GM20000 (cell line): ENCODE measurements at places on chromosomes 2 and 18.

DNA sequence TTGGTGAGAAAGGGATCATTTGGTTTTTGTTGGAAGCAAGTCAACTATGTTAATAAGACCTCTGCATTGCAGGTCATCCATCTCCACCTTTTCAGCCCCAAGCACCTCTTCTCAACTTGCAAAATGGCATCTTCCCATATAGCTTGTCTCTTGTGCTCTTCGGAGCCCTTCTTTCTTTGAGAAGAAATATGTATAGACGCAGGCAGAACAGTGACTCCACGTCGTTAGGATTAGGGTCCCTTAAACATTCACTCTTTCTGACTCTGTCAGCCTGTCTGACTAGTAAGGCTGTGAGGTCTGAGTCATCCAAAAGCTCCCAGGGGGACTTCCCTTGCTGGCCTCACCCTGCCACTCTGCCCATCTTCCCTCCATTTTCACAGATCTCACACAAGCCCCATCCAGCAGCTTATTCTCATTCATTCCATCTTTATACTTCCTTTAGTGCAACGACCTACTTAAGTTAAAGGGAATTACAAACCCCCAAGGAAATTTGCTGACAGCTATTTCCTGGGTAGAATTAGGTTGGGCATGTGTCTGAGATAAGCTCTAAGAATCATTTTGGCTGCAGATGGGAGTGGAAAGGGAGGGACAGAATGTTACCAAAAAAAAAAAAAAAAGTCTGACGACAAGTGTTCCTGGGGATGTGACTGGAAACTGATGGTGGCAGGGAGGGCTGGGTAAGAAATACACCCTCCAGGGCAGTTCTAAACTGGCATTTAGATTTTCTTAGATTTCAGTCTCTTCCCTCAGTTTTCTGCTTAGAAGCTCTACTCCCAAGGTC is 37.7 kb upstream of the MEX3C start:
- peak; percentile 13 for DNase-seq

GRCh38 chr2:165911981-165912380 is 41.6 kb downstream of the TTC21B start:
- DNase-seq = no peak

DNA sequence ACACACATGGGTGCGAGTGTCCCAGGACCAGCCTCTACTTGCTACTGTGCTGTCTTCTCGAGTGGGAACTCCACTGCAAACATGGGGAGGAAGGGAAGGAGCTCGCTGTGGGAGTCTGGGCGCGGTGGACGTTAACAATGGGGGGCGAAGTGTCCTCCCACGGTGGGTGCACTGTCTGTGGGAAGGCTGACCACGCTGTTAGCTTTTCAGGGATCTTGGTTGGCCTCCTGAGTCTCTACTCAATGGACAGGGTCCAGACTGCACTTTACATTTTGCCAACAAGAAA is 146.7 kb downstream of the MBP start:
- DNase-seq = no peak

DNA sequence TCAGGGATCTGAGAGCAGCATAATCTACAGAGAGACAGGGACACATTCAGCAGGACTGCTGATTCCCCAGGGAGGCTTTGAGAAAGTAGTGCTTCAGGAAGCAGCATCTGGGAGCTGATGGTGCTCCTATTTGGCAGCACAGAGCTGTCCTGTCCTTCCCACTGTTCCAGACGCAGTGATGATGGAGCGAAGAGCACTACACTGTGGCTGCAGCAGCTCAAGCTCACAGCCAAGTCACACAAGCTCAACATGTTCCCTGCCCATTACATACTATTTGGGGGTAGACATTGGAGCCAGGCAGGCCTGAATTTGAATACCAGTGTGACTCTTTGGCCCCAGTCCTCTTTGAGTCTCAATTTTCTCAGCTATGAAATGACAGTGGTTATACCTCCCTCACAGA is 15.2 kb upstream of the GALM start:
- DNase-seq = no peak

DNA sequence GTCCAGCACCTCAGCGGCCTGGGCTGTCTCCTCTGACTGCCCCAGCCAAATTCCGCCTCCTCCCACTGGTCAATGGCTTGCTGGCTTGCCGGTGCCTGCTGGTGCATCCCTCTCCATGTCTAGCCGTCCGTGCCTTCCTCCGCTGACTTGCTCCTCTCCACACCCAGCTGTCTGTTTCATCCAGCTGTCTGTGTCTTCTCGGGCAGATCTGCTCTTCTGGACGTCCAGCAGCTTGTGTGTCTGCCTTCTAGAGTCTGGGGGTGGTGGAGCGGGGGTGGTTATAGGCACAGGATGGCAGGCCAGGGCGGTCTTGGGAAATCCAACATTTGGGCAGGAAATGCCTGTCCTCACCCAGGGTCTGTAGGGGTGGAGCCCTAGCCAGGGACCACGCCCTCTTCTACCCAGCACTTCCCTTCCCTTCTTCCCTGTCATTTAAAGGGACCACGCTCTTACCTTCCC is 369.2 kb downstream of the GALNT13 start:
- no peak for DNase-seq

GRCh38 chr2:61419570-61419969 is 51.3 kb downstream of the USP34 start:
- no peak for DNase-seq

DNA sequence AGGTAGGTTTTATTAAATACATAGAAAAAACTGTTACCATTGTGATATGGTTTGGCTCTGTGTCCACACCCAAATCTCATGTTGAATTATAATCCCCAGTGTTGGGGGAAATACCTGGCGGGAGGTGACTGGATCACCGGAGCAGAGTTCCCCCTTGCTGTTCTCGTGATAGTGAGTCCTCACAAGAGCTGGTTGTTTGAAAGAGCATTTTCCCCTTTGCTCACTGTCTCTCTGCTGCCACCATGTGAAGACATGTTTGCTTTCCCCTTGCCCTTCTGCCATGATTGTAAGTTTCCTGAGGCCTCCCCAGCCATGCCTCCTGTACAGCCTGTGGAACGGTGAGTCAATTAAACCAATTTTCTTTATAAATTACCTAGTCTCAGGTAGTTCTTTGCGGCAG is 352.7 kb upstream of the SLC39A10 start:
- DNase-seq = no peak

DNA sequence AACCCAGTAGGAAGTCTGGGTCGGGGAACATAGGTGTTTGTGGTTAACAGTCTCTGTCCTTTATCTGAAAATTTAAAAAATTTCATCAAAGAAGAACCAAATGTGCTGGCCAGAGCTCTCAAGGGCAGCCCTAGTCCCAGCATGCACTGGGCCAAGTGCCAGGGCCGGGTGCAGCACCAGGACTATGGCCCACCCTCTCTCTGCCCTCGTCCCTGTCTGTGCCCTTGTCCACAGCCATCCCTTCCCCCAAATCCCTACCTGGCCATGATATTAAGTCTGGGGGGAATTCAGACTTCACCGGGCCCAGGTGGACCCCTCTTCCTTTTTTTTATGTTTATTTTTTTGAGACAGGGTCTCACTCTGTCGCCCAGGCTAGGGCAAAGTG is 14.4 kb upstream of the ZFP36L2 start:
- DNase-seq = no peak

GRCh38 chr2:201858281-201859184 is 52.2 kb downstream of the CDK15 start:
- no peak for DNase-seq
